ENCODE measurements at places on chromosomes 2 and 18.

DNA sequence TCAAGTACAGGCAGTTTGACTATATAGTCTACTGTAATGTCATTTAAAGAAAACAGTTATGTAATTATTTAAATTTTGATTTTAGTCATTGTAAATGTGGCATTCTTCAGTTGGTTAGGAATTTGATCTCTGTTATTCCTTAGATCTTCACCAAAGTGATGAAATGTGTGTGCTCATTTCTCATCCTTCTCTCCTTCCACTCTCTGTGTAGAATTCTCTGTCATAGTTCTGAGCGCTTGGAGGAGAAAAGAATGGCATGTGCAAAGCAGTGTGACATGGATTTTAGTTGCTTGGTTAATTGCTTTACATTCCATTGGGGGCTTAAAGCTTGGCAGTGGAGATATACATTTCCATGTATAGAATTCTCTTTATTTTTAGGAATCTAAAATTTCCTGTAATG is 14.8 kb downstream of the PIK3C3 start:
- DNase-seq = no peak

DNA sequence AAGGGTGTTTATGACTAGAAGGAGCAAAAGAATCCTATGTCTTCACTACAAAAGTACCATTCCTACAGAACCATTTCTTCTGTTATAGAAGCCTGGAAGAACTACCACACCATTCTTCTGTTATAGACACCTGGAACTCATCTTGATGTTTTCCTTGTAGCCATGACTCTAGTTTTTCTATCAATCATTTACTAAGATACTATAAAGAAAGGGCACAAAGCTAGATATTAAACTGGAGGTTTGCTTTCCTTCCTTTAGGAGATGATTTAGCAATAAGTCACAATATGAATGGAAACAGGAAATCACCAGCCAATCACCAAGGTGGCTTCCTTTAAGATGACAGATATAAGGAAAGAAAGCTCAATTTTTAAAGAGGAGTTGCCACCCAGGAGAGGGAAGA is 100.3 kb upstream of the NEUROD1 start:
- no peak for DNase-seq

DNA sequence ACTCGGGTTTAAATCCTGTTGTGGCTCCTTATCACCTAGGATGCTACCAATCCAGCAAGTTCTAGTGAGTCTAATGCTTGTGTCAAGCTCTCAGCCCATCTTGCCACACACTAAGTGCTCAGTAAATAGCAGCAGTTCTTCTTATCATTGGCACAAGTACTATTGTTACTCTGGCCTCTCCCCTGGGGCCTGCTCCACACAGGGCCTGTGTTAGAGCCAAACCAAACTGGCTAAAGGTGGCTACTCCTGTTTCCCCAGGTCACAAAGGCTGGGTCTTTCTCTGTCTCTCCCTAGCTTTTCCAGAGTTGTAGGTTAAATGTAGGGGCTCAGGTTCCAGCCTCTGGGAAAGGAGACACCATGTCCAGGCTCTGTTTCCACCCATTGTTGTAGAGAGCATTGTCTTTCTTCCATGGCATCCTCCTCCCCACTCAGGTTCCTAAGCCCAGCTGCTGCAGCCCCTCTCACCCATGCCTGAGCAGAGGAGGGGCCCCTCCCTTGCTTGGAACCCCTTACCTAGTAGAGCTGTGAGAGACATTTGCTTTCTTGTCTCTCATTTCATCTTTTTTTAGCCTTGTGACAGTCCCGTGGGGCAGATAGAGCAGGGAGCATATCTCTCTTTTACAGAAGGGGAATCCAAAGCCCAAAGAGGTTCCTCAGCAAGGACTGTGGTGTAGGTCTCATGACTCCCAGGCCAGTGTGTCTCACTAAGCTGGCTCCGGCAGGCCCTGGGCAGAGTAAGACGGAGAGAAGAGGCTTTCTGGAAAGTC is 56.4 kb upstream of the OTOF start:
- no peak for DNase-seq

DNA sequence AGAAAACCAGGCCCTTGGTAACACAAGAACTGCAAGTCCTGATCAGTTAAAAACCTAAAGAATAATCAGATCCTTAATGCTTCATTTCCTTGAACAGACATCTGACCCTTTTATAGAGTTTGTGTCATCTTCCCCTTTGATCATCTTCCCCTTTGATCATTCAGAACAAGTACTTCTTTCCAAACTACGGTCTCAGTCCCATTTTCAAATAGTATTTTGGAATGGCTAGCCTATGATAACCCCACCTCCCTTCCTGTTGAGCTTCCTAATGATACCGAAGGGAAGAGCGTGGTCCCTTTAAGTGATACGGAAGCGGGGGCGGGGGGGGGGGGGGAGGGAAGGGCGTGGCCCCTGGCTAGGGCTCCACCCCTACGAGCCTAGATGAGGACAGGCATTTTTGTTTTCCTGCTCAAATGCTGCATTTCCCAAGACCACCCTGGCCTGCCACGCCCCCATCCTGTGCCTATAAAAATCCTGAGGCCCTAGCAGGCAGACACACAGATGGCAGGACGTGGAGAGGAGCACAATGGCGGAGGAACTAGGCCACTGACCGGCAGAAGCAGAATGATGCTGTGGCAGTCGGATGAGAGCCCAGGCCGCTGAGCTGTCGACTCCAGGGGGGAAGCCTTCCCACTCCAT is 24.1 kb upstream of the CHRNA1 start:
- DNase-seq = no peak

DNA sequence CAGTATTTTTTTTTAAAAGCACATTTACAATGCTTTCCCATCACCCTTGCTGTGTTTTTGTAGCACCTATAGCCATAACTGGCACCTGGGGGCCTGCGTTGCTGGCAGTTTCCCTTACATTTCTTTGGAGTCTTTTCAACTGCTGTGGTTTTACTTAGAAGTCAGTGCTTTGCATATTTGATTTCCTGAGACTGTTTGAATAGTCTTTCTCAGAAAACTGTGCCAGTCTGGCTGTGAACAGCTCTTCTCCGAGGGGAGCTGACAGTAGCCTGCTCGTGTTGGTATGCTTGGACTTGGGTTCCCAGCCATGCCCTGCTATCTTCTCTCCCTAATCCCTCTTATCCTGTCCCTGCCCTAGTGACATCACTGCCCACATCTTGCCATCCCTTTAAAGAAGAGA is 81.5 kb downstream of the DPP4 start:
- peak; percentile 27 for DNase-seq

DNA sequence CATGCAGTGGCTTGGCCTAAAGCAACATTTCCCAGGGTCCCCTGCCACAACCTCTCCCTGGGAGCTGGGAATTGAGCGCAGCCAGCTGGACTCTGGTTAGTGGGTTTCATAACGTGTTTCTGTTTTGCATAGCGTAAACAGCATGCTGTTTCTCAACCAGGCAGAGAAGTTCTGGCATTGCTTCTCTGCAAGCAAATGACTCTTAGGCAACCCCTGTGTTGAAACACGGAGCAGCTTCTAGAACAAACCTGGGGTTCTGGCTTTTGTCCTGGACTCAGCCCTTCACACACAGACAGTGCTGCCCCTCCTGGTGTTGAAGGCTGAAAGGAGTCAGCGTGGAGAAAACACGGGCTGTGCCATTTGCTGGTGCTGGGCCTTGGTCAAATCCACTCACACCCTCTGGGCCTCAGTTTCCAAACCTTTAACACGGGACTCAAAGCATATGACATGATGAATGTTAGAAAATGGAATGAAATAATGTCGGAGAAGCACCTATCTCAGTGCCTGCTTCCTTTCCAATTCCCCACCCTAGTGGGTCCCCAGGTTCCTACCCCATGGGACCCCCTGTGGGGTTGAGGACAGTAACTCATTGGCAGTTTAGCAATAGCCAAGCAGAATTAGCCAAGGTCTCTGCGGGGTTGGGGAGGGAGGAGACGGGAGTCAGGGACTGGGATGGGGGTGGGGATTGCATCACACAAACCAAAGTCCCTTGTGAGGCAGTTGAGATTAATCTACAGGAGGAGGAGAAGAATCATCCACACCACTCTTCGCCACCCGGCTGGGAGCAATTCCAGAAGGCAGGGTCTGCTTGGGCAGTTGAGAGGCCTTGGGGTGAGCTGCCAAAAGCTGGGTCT is 30.2 kb upstream of the IL1R2 start:
- no peak for DNase-seq

GRCh38 chr2:163610817-163611556 is 124.8 kb downstream of the FIGN start:
- no peak for DNase-seq

- DNase-seq = no peak
Observed at GRCh38 chr2:107412981-107413380, 413.7 kb upstream of the RGPD4 start.

- no peak for DNase-seq
Observed at GRCh38 chr18:50839996-50840395, 20.2 kb upstream of the MRO start.

GRCh38 chr2:218622606-218623365 is 15.1 kb downstream of the PLCD4 start:
- DNase-seq = no peak

GRCh38 chr2:128654408-128654807 is 335.7 kb upstream of the HS6ST1 start:
- no peak for DNase-seq

DNA sequence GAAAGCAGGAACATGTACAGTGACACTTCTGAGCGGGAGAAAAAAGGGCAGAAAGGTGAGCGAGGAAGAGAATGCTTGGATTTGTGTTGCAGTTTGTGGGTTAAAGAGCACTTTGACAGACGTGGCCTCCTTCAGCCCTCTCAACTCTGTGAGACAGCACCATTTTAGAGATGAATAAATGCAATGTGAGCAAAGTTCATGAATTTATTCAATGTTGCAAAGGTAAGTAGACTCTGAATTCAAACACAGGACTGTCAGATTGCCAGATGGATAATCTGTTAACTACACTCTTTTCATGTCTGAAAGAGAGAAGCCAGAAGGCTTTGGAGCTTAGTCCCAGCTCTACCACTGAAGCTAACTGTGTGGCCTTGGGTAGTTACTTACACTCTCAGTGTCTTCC is 47.7 kb downstream of the BOD1L2 start:
- DNase-seq = no peak

- DNase-seq = peak; percentile 79
Observed at GRCh38 chr18:70205421-70206397, at the start of gene RTTN. RTTN (minus strand) TSS chr18:70205687; CDS start chr18:70205658, 29 bp downstream.

DNA sequence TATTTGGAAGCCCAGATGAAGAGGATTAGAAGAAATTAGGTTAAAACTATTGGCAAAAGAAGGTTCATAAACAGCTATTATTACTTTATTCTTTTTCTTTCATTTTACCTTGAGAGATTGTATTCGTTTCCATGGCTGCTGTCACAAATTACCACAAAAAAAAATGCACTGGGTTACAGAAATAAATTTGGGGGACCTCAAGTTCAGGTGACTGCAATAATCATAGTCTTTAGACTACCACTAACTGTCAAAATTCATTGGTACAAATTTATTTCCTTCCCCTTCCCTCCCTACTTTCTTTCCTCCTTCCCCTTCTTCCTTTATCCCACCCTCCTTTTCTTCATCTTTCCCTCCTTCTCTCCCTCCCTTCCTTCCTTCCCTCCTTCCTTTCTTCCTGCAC is 217.8 kb upstream of the PIK3C3 start:
- DNase-seq = no peak

- no peak for DNase-seq
Observed at GRCh38 chr2:74290066-74290465, 53.1 kb downstream of the SLC4A5 start.

- DNase-seq = no peak
Observed at GRCh38 chr18:23243178-23243577, 107.9 kb downstream of the CABLES1 start.

- DNase-seq = no peak
Observed at GRCh38 chr2:191023235-191023679, 9.3 kb upstream of the STAT1 start.

GRCh38 chr2:29440921-29441623 is 325.9 kb downstream of the CLIP4 start:
- DNase-seq = no peak

- no peak for DNase-seq
Observed at GRCh38 chr18:11807233-11807632, 44.0 kb upstream of the CHMP1B start.

- DNase-seq = no peak
Observed at GRCh38 chr2:75607988-75608683, 38.4 kb upstream of the MRPL19 start.

GRCh38 chr2:111118481-111118980 is 2.2 kb upstream of the BCL2L11 start:
- no peak for DNase-seq

GRCh38 chr18:2680216-2680792 is 24.8 kb downstream of the SMCHD1 start:
- DNase-seq = no peak

DNA sequence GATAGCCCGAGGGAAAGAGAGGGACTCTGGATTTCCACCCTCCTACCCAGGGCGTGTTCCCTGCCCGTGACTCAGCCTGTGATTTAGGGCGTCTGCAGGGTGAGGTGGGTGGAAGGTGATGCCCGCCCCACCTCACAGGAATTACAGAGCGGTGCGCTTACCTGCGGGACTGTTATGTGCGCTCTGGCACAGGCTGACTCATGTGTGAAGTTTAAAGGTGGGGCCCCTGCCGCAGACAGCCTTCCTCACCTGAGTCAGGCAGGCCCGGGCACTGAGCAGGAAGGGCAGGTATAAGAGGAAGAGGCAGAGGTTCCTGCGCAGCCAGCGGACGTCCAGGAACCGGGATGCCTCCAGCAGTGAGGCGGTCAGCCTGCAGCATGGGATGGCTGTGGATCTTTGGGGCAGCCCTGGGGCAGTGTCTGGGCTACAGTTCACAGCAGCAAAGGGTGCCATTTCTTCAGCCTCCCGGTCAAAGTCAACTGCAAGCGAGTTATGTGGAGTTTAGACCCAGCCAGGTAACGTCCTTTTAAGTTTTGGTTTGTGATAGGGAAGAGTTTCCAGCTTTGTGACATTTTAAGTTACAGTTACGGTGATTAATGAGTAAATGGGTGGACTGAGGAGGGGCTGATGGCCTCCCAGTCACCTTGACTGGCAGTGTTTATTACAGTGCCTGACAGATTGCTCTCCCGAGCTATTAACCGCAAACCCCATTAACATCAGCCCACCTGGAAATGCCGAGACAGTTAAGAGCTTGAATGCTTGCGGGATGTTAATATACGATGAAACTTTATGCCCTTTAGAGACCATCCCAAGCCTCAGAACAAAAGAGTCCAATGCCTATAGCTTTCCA is 141.6 kb upstream of the TTC39C start:
- peak; percentile 13 for DNase-seq

GRCh38 chr2:225930687-225931086 is 531.2 kb downstream of the NYAP2 start:
- DNase-seq = no peak

- DNase-seq = no peak
Observed at GRCh38 chr2:21294446-21294845, 170.7 kb downstream of the TDRD15 start.

GRCh38 chr2:238061315-238062202 is 758 bp downstream of the SCLY start:
- DNase-seq = no peak

DNA sequence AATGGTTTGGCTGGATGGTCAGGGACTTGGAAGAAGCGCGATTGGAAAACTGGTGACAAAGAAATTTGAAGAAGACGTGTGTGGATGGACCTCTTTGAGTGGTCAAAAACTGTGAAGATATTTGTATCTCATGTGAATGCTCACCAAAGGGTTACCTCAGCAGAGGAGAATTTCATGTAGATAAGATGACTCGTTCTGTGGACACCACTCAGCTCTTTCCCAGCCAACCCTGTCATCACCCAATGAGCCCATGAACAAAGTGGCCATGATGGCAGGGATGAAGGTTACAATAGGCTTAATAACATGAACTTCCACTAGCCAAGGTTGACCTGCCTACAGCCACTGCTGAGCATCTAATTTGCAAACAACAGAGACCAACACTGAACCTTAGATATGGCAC is 248.3 kb downstream of the KCNE4 start:
- DNase-seq = no peak

All from stimulated activated CD8-positive, alpha-beta memory T cell treated with anti-CD3 and anti-CD28 coated beads, Interleukin-4, amount 100 ng/mL, for 1 hour (primary cell).